Effector CD4-positive, alpha-beta T cell (primary cell): ENCODE measurements at places on chromosomes 1 and 21.
A peak's percentile ranks its signal among the peaks of the same experiment; 100 is the strongest.

DNA sequence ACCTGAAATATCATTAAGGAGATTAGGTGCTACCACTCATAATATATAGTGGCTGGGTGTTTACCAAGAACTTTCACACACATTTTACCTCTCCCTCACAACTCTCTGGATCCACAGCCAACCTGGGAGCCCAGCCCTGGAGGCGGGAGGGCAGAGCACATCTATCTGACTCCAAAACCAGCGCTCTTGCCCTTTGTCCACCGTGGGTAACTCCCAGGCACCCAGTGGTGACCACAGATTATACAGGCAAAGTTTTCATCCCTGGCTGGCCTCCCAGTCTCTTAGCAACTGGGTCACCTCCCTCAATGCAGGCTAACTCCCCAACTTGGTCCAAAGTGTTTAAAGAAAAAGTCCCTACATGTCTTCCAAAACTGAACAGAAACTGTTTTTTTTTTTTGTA lies 2.4 kb downstream of the PAQR7 start:
- DNase-seq, result no peak

DNA sequence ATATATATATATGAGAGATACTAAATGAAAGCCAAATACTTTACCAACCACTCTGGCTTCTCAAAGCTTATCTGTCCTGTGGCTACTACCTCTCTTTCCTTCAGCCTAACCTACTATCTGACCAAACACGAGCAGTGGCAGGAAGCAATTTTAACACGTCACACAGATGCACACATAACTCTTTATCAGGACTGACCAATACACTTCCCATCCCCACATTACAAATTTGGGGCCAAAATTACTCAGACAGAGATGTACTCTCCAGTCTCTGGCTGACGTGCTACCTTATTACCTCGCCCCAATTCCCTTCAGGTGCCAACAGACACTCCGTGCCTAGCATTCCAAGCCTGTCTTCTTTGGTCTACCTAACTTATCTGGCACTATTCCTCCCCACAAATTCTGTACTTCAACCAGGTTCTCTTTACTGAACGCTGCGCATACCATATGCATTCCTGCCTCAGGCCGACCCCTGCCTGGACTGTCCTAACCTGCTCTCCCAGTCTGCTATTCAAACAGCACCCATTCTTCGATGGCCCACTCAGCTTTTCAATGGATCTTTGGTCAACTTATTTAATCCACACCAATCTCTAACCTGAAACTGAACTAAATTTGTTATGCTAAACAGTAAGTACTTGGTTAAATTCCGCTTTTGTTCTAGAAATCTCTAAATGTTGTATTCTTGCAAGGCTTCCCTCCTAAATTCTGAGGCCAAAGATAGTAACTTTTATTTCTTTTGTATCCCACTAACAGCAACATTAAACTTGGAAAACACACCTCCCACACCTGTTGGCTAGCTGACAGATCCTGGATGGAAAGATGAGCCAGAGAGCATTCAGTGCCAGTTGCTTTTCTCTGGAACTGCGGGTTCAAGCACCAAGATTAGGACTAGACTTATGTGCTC lies 27.9 kb downstream of the RERE start:
- no peak for DNase-seq

DNA sequence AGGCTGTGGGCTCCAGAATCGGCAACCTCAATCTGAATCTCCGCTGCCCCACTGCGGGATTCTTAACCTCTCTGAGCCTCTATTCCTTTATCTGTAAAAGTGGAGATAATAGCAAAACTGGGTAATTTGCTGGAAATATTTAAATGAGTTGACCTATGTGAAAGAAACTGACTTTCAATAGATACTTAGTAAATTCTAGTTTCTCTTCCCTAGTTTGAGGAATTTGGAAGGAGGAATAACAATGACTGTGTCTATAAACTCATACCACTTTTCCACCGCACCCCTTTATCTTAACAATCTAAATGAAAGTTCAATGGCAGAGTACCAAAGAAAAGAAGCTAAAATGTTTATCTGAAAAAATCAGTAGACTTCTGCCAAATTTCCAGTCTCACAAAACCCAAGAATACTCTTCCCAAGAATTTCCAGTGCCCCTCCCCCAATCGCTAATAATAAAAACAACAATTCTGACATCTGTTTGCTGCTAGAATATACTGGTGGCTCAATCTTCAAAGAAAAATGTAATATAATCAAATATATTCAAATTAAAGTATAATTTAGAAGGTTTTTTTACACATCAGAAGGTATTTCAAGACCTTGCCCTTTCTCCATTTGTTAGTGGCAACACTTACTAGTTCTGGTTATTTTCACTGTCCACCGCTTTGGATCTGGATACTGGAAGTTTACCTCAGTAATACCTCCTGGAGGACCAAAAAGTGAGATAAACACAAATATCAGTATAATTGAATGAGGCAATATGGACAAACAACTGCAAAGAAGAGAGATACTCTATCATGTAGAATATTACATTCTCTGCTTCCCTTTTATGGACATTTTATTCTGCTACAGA lies 171.2 kb downstream of the LTN1 start:
- no peak for DNase-seq

GRCh38 chr1:214425716-214426425 lies 125.5 kb downstream of the PTPN14 start:
- no peak for DNase-seq

GRCh38 chr21:18622383-18622782 lies 218.8 kb upstream of the TMPRSS15 start:
- DNase-seq, result no peak

- DNase-seq, result peak; percentile 65
Measured at GRCh38 chr1:159077120-159077961, 775 bp upstream of the AIM2 start.

DNA sequence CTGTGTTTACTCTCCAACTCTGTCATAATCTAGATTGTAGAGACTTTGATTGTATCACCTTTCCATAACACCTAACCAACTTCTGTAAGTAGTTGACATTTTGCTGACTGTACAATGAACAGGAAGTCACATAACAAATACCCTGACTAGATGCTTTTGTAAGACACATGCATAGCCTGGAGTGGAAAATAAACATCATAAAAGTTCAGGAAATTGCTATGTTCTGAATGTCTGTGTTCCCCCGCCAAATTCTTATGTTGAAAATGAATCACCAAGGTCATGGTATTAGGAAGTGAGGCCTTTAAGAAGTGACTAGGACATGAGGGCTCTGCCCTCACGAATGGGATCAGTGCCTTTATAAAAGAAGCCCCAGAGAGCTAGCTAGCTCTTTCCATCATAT lies 40.4 kb upstream of the ZSWIM5 start:
- DNase-seq, result no peak

DNA sequence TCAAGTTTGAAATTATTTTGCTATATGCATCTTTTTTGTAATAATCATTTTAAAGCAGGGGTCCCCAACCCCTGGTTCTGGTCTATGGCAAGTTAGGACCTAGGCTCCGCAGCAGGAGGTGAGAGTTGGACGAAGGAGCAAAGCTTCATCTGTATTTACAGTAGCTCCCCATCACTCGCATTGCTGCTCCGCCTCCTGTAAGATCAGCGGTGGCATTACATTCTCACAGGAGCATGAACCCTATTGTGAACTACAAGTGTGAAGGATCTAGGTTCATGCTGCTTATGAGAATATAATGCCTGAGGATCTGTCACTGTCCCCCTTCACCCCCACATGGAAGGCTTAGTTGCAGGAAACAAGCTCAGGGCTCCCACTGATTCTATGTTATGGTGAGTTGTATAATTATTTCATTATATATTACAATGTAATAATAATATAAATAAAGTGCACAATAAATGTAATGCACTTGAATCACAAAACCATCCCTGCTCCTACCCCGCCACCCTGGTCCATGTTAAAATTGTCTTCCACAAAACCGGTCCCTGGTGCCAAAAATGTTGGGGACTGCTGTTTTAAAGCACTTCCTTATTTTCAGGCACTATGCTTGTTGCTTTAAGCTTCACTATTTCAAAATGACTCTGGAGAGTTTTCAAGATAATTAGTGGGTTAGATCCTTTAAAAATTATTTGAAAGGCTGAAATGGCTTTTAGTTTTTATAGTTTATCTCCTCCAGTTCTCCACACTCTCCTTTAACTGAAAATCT lies 74.8 kb downstream of the PLA2G4A start:
- no peak for DNase-seq

DNA sequence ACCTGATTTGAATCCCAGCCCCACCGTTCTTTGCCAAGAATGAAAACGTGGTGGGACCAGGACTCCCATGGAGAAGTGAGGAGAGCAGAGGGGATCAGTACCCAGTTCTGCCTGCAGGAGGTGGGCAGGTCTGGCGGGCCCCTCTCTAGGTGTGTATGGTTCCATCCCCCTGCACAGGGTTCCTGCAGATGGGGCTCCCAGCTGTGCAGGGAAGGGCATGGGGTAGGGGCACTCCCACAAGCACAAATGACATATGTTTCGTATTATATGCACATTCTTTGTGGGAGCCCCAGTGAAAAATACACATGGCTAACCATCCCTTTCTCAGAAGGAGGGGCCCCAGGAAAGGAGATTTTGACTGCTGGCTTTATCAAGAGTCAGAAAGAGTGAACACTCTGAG lies 144.6 kb downstream of the PLPP3 start:
- no peak for DNase-seq

DNA sequence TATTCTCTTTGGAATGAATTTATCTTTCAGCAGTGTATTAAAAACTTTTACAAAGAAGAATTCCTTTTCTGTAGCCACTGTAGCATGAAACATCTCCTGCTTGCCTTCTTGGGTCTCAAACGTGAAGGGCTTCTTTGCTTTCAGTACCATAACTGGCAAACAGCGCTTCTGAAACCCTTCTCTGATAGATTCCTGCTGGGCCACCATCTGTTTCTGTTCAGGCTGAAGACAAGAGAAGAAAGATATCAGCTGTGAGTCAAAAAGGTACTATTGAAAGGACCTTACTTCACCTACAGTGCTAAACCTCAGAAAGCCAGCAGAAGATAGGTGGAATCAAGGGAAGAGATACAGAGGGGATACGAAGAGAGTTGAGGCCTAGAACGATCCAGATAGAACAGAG lies 10.5 kb downstream of the AIM2 start:
- no peak for DNase-seq

- DNase-seq, result no peak
Measured at GRCh38 chr1:199799116-199799515, 228.4 kb upstream of the NR5A2 start.

DNA sequence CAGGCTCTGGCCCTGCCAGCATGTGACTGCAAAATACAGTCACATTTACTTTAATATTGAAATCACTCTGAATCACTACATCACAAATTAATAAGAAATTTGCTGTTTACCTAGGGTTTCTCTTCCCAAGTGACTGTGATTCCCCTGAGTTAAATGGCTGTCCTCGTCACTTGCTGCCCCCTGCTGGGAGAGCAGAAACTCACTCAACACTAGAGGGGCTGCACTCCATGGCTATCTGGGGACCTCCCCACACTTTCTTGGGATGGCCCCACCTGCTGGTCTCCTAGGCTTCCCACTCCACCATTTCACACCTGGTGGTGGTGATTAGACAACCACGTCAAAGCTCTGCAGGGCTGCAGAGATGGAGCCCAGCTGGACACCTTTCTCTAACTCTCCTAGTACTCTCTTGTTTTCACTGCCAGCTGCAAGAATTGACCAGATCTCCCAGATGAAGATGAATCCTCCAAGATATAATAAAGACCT lies 63.4 kb downstream of the CD2 start:
- peak; percentile 63 for DNase-seq

GRCh38 chr1:111227434-111227833 lies at the start of gene CHI3L2:
Gene CHI3L2, plus strand, starts transcription at chr1:111227713. Its CDS starts 17 bp downstream, at chr1:111227730.
- DNase-seq, result no peak

- DNase-seq, result no peak
Measured at GRCh38 chr1:58017641-58018040, 528.9 kb downstream of the OMA1 start.

GRCh38 chr21:43295066-43295958 lies 126.5 kb downstream of the CRYAA start:
- no peak for DNase-seq

- DNase-seq, result no peak
Measured at GRCh38 chr1:58439946-58440345, 106.6 kb downstream of the OMA1 start.

- DNase-seq, result no peak
Measured at GRCh38 chr1:7000720-7001119, 215.5 kb downstream of the CAMTA1 start.

DNA sequence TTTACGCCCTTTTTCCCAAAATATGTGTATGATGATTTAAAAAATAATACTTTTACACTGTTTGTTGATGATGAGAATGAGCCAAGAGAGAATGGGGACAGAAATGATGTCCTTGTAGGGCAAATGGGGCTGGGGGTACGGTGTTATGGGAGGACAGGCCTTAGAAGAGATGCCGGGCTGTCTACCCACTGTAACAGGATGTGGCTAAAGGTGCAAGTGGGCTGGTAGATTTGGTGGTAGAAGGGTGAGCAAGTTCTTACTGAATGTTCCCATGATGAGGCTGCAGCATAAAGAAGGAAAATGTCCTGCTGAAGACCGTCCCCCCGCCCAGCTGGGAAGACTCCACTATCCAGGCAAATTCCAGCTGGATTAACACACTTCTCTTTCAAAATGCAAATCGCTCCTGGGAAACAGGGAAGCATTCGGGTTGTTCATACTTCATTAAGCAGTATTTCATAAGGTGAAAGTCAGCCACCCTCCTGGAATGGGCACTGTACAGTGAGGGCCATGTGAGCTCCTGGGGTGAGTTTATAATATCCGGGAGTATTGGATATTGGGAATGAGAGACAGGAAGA lies 14.0 kb downstream of the GPA33 start:
- DNase-seq, result no peak

DNA sequence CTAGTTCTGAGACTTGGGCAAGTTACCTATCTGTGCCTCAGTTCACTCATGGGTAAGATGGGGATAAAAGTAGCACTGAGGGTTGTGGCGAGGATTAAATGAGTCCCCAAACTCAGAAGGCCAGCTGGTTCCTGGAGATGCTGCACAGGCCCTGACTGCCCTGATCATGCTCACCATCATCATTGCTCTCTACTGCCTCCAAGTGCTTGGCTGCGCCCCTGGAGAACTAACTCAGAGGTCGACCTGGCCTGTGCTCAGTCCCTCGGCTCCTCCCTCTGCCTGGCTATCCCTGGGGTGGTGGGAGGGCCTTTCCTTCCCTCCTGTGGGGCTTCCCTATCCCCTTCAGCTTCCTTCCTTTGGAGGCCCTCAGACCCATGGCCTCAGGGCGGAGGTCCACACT lies 5.6 kb downstream of the SLC5A9 start:
- no peak for DNase-seq

GRCh38 chr1:18178111-18178510 lies 70.5 kb downstream of the IGSF21 start:
- no peak for DNase-seq

- DNase-seq, result no peak
Measured at GRCh38 chr1:40638097-40639036, 27.1 kb downstream of the RIMS3 start.

DNA sequence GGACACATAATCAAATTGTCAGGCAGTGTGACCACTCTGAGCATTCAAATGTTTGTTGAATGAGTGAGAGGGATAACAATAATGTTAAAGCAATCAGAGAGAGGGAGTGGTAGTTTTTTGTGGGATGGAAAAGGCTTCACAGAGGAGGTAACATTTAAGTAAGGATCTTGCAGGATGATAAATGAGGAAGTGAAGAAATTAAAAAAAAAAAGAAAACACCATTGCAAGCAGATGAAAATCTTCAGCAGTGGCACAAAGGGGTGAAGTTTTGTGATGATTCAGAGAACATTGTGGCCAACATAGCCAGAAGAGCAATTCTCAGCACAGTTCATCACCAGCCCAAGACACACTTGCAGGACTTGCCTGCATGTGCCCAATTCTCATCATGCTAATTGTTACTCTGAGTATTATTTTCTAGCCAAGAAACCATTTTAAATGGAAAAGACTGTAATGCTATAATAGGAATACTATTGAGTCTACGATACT lies 35.0 kb downstream of the OVGP1 start:
- DNase-seq, result no peak

- no peak for DNase-seq
Measured at GRCh38 chr1:114216431-114217173, 62.9 kb upstream of the SYT6 start.
